NCI-H526 treated with DMSO at 0.1 percent for 48 hours (cell line): ENCODE measurements at places on chromosomes 7 and 10.

GRCh38 chr10:79101560-79102497 is 33.1 kb downstream of the ZMIZ1 start:
- peak; percentile 32 for DNase-seq

GRCh38 chr7:152594801-152595200 is 81.1 kb downstream of the XRCC2 start:
- DNase-seq = no peak

DNA sequence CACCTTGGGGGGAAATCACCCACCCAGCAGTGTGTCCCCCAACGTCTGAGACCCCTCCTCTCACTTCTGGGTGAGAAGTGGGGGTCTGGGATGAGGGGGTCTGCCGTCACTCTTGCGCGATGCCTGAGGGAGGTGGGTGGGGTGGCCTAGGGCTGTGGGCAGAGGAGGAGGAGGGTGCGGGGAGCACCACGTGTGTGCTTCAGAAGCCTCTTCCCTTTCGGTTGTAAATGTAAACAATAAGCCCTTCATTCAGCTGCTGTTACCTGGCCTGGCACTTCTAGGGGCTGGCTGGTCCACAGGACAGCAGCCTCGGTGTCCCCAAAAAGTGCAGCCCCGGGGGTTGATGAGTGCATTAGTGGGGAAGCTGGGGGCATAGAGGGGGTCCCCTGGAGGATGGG is 1.3 kb downstream of the CLIP2 start:
- DNase-seq = peak; percentile 49

DNA sequence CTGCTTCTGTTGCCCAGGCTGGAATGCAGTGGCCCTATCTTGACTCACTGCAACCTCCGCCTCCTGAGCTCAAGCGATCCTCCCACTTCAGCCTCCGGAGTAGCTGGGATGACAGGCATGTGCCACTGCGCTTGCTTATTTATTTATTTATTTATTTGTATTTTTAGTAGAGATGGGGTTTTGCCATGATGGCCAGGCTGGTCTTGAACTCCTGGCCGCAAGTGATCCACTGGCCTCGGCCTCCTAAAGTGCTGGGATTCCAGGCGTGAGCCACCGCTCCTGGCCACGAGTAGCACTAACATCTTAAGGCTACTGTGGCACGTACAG is 70.9 kb downstream of the CARD11 start:
- no peak for DNase-seq

GRCh38 chr7:37441816-37442215 is 6.8 kb downstream of the ELMO1 start:
- DNase-seq = no peak

DNA sequence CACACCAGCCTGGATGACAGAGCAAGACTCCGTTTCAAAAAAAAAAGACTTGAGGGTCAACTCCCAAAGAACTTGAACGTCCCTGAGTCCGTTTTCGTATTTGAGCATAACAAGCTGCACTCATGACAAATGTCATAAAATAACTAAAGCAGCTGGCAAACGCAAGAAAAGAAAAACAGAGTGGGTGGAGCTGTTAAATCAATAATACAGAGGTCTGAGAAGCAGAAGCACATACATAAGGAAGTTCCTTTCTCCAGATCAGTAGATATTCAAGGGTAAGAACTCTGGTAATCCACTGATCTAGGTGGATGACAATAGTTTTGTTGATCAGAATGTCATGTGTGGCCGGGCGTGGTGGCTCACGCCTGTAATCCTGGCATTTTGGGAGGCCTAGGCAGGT is 150.1 kb downstream of the FAM107B start:
- no peak for DNase-seq

- DNase-seq = no peak
Measured at GRCh38 chr10:133356549-133357284, 1.1 kb downstream of the FUOM start.

DNA sequence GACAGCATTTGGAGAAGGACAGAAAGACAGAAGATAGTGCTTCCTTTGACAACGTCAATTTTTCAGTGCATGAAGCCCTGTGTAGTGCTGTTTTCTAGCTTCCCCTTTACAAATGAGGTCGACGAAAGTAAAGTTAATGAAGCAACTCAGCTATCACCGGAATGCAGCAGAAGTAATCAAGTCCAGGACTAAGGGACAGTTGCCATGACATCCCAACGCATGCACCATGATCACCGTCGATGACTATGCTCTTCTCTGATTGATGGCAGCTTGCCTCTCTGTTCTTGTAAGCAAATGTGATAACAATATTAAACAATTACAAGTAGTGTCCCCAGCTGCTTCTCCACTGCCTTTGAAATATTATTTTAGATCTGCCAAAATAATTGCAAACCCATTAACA is 205.8 kb downstream of the FRMD4A start:
- DNase-seq = no peak

GRCh38 chr7:28266402-28266801 is 85.8 kb upstream of the JAZF1 start:
- no peak for DNase-seq

GRCh38 chr10:25114036-25114411 is 60.8 kb upstream of the GPR158 start:
- DNase-seq = no peak

GRCh38 chr7:90920336-90920735 is 324.2 kb downstream of the CDK14 start:
- DNase-seq = no peak

DNA sequence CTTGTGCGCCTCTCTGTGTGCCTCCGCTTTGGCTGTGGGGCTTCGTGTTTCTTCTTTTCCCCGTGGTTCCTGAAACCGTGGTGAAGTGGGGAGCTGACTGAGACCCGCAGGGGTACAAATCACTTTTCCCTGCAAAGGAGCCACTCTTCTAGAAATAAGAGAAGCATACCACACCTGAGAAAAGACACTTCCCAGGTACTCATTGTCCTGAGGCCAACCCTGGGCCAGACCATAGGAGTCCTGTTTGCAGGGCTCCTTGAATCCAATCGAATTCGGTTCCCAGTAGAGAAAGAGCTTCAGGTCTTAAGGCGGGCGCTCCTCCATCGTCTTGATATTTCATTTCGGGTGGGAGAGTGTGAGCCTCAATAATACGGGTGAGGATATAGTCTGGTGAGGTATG is 32.4 kb upstream of the ZNF273 start:
- no peak for DNase-seq

GRCh38 chr10:71263376-71263775 is 51.0 kb downstream of the UNC5B start:
- no peak for DNase-seq

DNA sequence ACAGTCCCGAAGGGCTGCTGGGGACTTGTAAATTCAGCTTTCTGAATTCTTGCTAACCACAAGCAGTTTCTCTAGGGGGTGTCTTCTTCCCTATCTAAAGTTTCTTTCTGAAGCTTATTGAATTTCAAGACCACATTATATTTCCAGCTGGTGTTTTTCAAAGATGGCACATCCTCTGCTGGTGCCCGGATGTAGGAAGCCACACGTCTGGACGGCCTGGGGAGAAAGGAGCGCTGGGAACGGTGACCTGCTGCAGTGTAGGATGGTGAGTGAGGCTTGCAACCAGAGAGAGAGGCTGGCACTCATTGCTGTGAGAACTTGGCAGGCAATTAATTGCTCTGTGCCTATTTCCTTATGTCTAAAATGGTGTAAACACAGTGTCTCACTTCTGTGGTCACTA is 776.4 kb downstream of the TYW1 start:
- DNase-seq = no peak

GRCh38 chr10:28853195-28853594 is 175.9 kb downstream of the BAMBI start:
- DNase-seq = no peak

DNA sequence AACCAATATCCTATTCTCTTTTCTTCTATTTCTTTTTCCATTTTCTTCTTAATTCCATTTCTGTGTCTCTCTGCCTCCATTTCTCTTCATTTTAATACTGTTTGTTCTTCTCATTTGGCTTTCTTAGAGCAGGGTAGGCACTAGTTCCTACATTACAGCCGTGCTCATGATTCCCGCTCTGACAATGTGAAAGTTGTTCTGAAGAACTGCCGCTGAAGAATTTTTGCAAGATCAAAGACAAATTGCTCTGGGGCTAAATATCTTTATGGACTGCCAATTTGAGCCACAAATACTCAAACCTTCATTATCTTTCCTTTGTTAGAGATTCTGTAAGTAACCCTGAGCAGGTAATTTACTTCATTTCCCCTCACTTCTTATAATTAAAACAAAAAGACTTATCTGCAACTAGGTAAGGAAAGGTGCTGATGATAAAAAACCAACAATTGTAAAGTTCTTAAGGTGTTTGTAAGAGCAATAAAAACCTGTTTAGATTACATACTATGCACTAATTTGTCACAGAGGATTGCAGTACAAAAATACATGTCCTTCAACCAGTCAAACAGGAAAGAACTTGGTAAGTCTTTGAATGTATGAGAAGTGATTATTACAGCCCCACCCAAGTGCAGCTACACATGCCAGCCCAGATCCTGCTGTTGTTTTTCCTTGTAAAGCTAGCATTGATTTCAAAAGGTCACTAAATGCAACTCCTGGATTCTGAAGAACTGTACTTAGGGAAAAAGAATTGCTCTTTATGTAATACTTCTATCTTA is 127.5 kb downstream of the COL28A1 start:
- no peak for DNase-seq

DNA sequence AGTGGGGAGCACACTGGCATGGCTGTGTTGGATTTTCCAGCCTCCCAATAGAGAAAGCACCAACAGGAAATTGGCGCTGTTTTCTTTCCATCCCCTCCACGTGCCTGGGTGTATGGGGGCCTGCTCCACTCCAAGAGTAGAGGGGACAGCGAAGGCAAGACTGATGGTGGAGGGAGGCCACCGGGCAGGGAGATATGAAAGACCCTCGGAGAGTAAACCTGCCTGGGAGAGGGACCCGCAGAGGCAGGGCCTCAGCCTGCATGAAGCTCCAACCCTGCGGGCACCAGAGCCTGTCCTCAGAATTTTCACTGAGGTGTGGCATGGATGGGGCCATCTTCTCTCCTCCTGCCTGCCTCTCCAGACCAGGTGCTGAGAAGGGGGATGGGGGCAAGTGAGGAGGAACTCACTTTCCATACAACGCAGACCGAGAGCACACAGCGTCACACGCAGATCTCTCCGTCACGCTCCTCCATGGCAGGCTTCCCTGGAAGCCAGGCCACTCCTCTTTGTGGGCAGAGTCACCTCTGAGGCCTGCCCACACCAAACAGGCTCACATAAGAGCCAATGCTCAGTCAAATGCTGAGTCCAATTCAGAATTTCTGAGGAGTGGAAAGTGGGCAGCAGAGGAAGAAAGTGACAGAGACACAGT is 18.8 kb downstream of the ANXA11 start:
- DNase-seq = no peak

GRCh38 chr7:141722529-141722928 is 14.4 kb downstream of the WEE2 start:
- no peak for DNase-seq

DNA sequence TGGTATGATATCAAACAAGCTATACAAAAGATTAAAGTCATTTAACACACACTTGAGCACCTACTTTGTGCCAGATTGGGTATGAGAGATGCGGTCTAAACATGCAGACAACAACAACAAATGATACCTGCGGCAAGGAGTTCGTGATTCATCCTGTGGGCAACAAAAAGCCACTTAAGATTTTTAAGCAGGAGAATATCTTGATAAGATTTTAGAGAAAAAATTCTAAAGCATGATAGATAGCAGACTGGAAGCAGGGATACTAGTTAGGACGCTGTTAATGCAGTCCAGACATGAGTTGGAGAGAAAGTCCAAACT is 1.6 kb upstream of the KBTBD2 start:
- no peak for DNase-seq

DNA sequence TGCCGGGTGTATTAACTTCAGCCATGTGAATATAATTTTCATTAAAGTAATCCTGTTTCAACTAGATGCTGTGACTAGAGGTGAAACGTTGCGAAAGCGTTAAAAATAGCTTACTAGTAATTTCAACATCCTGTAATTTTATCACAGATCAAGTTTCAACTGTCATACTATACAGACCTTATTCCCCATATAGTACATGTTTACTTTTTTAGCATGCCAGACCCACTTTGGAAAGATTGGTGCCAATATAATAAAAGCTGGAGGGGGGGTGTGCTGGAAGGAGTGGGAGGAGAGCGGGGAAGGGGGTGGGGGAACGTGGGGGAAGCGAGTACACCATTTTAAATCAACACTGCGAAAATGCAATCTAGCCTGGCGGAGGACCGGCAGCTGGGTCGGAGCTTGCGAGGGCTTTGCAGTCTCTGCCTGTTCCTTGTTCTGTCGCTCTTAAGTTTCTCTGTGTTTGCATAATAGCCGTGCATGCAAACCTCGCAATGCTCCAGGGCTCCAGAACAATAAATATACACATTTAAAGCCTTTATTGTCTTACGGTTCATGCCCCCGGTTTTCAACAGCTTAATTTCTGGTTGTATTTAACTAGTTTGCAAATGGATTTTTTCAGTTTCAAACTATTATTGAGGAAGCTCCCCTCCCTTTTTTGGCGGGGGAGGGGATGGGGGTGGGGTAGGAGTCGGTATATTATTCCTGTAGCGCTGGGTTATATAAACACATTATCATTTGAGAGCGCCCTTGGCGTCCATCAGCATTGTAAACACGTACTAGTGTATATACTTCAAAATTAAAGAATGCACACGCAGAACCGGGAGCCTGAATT is 1.3 kb upstream of the ARID5B start:
- DNase-seq = peak; percentile 96

GRCh38 chr10:44233561-44234482 is 151.1 kb downstream of the CXCL12 start:
- DNase-seq = no peak

GRCh38 chr7:17370901-17371585 is 72.6 kb downstream of the AHR start:
- no peak for DNase-seq

- DNase-seq = no peak
Measured at GRCh38 chr10:110812583-110812982, 59.1 kb upstream of the PDCD4 start.

GRCh38 chr7:22447762-22448161 is 52.2 kb downstream of the STEAP1B start:
- DNase-seq = peak; percentile 26

DNA sequence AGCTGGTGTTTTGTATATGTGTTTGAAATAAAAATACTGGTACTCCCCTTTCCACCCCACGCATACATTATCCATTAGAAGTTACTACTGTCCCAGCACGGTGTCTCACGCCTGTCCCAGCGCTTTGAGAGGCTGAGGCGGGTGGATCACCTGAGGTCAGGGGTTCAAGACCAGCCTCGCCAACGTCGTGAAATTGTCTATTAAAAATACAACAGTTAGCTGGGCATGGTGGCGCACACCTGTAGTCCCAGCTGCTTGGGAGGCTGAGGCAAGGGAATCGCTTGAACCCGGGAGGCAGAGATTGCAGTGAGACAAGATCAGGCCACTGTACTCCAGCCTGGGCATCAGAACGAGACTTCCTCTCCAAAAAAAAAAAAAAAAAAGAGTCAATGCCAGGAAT is 2.7 kb downstream of the HBP1 start:
- DNase-seq = no peak

DNA sequence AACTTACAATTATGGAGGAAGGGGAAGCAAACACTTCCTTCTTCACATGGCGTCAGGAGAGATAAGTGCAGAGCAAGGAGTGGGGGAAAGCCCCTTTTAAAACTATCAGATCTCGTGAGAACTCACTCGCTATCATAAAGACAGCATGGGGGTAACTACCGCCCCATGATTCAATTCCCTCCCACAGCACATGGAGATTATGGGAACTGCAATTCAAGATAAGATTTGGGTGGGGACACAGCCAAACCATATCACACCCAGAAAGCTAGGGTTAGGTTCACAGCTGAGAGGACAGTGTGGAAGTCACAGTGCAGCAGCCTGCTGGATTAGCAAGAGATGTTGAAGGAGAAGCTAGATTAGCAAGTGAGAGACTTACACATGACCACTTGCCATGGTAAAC is 81.6 kb downstream of the CRTAC1 start:
- DNase-seq = no peak
